Karpas-422 (cell line): ENCODE measurements at places on chromosomes 7 and 10. TPM values are rescaled to one million over a fixed set of nuclear protein-coding genes. Genes with fewer than 3 reads are reported as not detected.

The GIMAP2 gene
- total RNA-seq = 1.0 and 1.3 TPM in 2 replicates

The AKR1C3 gene
- not detected in 2 replicates for total RNA-seq

The FKBP9 gene
- total RNA-seq = not detected in 2 replicates

The FLNC gene
- not detected in 2 replicates for total RNA-seq

The WNT8B gene
- not detected in 2 replicates for total RNA-seq

The INHBA gene
- not detected in 2 replicates for total RNA-seq

The PRKG1 gene
- total RNA-seq = not detected in 2 replicates

The NPFFR1 gene
- not detected in 2 replicates for total RNA-seq

The TLX1 gene
- total RNA-seq = not detected in 2 replicates

The ZNF365 gene
- not detected in 2 replicates for total RNA-seq

The PCDH15 gene
- not detected in 2 replicates for total RNA-seq

The NCAPG2 gene
- total RNA-seq = 23.4 and 26.0 TPM in 2 replicates

The NOS3 gene
- total RNA-seq = 59.8 and 62.5 TPM in 2 replicates

The PRKCQ gene
- total RNA-seq = not detected in 2 replicates

GRCh38 chr10:78316451-78316931 is 282.8 kb downstream of the RPS24 start:
- DNase-seq = no peak

GRCh38 chr7:43698460-43699255 is 30.7 kb downstream of the COA1 start:
- no peak for DNase-seq

DNA sequence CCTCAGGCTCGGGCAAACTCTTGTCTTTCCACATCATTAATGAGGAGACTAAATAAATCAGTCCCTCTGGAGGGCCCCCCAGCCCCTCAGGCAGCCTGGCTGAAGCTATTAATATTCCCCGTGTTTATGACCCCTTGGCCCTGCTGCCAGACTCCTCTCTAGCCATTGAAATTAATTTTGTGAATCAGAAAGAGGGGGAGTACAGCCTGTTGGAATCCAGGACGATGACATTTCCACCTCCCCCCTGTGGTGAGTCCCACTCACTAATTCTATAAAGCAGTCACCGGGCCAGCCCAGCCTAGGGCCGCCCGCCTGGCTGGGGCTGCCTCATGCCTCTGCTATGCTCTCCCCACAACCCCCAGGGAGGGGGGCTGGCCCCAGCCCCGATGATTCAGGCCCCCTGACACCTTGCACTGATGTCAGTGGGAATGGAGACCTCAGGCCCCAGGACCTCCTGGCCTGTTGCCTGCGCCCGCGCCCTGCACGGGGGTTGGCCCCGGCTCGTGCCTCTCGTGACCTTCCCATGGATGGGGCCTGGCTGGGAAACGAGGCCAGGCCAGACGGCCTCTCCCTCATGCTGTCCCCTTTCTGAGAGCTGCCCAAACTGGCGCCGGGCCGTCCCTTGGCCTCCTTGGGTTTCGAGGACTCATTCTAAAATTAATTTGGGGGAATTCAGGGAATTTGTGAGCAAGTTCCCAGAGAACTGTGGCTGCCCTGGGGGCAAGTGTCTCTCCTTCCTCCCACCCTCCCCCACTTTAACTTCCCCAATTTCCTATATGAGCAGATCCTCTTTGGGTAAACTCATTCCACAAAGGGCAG is 34.0 kb downstream of the TMEM270 start:
- DNase-seq = no peak

DNA sequence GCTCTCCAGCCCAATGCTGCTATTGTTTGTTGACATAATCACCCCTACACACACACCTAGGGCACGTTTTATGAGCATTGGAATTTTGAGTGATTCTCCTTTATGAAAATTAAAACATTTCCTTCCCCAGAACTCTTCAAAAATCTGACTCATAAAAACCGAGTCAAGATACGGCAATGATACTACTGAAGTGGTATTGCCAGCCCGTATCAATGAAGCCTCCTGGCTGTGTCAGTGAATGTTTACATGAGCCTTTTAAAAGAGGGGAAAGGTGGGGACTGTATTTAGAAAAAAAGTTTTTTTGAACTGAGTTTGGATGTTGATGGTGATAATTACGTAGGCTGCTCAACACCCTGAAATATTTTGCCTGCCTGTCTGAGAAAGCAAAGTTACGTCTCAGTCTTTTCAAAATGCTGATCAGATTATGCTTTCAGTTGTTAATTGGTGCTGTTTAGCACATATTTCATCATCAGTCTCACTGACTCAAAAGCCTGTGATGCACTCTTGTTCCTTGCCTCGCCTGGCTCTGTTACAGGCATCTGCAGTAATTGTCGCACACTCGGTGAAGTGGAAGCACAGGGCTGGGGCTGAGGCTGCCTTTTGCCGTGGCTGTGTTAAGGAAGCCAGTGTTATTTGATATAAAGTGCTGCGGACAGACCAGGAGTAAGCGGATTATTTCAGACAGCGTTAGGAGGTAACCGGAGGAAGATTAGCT is 157.4 kb upstream of the TCF7L2 start:
- DNase-seq = no peak

GRCh38 chr10:47379901-47380300 is 4.2 kb downstream of the ZNF488 start:
- DNase-seq = no peak

GRCh38 chr7:47389171-47389922 is 192.6 kb downstream of the TNS3 start:
- no peak for DNase-seq

DNA sequence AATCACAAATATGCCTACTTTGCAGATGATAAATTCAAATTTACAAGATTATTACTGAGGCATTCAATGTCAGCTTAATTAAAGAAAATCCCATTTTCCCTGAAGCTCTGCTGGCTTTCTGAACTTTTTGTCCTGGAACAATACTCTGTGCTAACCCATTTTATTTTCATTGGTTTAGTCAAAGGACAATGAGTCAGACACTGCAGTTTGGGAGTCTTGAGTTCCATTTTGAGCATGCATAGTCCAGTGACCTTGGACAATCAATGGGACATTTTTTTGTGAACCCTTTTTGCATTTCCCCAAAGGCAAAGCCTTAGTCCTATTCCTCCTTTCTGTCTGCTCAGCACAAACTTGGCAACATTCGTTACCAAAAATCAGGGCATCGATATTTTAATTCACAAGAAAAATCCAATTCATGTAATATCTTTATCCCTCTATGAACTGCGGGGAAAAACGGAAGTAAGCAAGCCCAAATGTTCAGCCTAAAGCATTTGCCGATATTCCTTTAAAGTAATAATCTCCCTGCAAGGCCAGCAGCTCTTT is 339.8 kb downstream of the RNLS start:
- DNase-seq = no peak

DNA sequence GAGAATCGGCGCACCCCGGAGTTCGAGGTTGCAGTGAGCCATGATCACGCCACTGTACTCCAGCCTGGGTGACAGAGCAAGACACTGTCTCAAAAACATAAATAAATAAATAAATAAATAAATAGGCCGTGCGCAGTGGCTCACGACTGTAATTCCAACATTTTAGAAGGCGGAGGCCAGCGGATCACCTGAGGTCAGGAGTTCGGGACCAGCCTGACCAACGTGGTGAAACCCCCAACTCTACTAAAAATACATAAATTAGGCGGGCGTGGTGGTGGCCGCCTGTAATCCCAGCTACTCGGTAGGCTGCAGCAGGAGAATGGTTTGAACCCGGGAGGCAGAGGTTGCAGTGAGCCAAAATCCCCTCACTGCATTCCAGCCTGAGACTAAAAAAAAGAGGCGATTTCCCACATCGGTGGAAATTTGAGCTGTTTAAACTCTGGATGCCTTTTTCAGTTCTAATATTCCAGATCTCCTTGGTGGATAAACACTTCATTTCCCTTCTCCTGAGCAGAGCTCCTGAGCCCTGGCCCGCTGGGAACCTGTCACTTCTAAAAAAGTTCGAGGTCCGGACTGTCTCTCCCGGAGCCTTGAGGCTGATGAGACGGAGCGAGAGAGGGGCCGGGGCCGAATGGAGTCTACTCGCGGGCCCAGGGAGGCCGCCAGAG is 2.0 kb upstream of the NFKB2 start:
- no peak for DNase-seq

DNA sequence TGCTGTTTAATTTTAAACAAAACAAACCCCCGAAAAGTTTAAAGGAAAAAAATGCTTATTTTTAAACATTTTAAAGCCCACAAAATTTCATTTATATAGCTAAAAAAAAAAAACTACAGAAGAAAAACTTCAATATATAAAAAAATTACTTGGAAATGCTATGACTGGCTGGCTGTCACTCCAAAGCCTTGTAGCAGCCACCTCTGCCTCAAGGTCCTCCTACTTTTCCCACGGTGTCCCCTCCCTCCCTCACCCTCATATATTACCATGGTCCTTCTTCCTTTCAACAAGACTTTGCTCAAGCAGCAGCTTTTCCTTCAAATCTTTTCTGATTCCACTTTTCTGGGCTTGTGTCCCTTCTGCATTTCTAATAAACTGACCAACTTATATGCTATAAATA is 122.0 kb downstream of the TPK1 start:
- DNase-seq = no peak

- DNase-seq = no peak
Measured at GRCh38 chr10:126017961-126018560, 121.7 kb downstream of the FANK1 start.

DNA sequence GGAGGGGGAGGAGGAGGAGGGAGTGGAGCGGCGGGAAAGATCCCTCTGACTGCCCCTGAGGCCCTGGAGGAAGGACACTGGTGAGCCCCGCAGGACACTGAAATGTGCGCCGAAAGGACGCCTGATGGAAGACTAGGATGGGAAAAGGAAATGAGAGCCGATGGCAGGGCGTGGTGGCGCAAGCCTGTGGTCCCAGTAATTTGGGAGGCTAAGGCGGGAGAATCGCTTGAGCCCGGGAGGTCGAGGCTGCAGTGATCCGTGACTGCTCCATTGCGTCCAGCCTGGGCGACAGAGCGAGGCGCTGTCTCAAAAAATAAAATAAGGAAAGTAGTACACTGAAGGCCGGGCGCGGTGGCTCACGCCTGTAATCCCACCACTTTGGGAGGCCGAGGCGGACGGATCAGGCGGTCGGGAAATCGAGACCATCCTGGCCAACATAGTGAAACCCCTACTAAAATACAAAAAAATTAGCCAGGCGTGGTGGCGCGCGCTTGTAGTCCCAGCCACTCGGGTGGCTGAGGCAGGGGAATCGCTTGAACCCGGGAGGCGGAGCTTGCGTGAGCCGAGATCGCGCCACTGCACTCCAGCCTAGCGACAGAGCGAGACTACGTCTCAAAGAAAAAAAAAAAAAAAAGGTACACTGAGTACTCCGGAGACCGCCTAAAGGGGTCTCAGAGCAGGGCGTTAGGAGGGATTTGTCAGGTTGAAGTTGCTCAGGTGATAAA is 561 bp upstream of the HNRNPF start:
- peak; percentile 72 for DNase-seq

DNA sequence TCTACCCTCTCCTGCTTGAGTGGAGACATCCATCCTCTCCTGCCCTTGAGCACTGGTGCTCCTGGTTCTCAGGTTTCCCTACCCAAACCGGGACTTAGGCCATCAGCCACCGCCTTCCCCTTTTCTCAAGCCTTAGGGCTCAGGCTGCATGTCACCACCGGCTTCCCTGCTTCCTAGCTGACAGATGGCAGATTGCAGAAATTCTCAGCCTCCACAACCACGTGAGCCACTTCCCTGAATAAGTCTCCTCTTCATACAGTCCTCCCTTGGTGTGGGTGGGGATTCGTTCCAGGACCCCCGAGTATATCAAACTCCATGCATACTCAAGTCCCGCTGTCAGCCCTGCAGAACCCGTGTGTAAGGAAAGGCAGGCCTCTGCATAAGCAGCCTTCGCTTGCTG is 203.5 kb upstream of the ZNF32 start:
- DNase-seq = no peak
